Upper lobe of right lung (tissue), 1 donor: ENCODE measurements at places on chromosomes 2 and 18. TPM values are rescaled to one million over a fixed set of nuclear protein-coding genes. Genes with fewer than 3 reads are reported as not detected.

The EPG5 gene
- 38.5 TPM for total RNA-seq

The RAB31 gene
- 137 TPM for total RNA-seq

The CAPN14 gene
- 0.26 TPM for total RNA-seq

The OSR1 gene
- 9.7 TPM for total RNA-seq

The TXNDC2 gene
- 0.55 TPM for total RNA-seq

The SALL3 gene
- total RNA-seq = not detected

The HDLBP gene
- 444 TPM for total RNA-seq
